ENCODE measurements at places on chromosomes 16 and 17.

GRCh38 chr16:64151990-64152767 is 969.7 kb downstream of the CDH11 start:
- DNase-seq: no peak

DNA sequence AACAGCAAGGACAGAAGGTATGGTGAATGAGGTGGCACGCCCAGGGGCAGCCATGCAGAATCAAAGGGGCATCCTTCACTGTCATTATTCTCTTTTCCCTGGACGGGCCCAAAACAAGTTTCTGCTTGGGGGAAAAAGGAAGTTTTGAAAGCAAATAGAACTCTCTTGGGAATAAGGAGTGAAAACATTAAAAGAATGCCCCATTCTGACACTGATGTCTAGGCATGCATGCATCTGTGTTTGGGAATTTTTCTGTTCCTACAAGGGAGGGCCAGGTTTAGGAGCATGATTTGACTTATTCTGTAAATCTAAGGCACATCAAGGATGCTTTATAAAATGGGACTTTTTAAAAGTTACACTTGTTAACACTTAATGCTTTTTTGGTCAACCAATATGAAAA is 34.3 kb upstream of the SLC12A3 start:
- DNase-seq: no peak

DNA sequence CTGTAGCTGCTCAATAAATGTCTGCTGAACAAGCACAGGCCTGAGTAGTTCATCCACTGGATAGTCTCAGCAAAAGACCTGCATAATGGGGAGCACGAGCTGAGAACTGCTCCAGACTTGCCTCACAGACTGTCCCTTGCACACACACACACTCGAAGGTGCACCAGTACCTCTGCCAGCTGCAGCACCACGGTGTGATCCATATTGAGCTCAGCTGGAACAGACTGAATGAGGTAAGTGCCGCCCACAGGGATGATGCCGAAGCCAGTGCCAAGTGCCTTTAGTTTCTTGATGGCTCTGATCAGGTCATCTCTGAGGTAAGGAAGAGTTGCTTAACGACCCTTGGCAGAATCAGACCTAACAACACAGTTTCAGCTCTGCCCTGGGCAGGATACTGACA is 11.6 kb downstream of the SNF8 start:
- no peak for DNase-seq

- peak; percentile 49 for DNase-seq
Observed at GRCh38 chr17:58875261-58875660, 119.6 kb downstream of the PPM1E start.

DNA sequence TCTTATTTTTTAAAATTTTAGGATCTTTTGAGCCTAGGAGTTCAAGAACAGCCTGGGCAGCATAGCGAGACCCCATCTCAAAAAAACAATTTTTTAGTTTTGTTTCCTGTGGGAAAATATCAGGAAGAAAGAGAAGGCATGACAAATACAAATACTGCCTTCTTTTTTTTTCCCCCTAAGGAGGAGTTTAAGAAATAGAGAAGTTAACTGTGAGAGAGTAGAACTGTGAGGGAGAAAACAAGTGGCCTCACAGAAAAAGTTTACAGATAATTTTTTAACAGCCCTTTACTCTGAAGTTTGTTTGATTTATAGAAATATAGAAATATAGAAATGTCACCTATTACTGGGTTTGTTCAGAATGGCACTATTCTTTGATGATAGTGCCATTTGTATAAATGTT is 21.1 kb downstream of the TTYH2 start:
- DNase-seq: no peak

- DNase-seq: no peak
Observed at GRCh38 chr17:40171750-40172149, 5.5 kb upstream of the RAPGEFL1 start.

DNA sequence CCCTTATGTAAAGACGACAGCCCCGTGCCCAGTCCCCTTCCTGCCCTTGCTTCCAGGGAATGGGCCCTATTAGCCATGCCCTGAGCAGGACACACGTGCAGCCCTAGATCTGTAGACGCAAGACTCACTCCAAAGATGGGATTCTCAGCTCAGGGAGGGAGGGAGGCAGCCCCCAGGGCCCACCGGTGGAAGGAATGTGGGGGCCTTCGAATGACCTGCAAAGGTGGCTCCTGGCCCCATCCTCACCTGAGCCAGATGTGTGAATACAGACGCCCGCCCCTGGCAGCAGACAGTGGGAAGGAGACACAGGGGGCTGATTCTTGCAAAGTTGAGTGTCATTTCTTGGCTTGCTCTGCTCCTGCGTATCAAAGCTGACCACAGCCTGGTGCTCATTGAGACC is 47.8 kb downstream of the LITAF start:
- no peak for DNase-seq

DNA sequence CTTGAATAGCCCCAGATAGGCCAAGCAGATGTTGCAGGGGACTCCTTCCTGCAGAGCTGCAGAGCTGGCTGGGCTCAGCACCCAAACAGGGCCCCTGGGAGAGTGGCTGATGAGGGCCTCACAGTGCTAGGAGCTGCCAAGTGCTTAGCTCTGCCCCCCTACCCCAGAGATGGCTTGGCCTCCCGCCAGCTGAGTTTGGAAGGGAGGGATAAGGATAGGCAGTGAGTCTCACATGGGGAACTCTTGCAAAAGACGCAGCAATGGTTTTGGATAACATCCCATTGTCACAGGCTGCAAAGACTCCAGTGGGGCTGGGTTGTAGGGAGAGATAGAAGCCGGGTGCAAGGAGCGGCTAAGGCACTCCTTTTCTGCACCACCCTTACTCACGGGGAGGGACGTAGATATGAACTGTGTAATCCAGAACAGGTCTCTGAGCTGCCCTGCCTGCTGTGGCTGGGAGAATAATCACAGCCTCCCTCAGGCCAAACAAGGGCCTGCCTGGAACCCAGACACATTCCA is 52.9 kb upstream of the MAF start:
- no peak for DNase-seq

- DNase-seq: no peak
Observed at GRCh38 chr17:142876-143784, 5.8 kb downstream of the SCGB1C2 start.

- DNase-seq: peak; percentile 74
Observed at GRCh38 chr17:64020056-64020766, at the start of gene ICAM2. TSS of gene ICAM2 (minus strand) at chr17:64020633. CDS start at chr17:64006691, 13,942 bp downstream.

- no peak for DNase-seq
Observed at GRCh38 chr16:60586493-60586892, 1449.7 kb downstream of the CDH8 start.

DNA sequence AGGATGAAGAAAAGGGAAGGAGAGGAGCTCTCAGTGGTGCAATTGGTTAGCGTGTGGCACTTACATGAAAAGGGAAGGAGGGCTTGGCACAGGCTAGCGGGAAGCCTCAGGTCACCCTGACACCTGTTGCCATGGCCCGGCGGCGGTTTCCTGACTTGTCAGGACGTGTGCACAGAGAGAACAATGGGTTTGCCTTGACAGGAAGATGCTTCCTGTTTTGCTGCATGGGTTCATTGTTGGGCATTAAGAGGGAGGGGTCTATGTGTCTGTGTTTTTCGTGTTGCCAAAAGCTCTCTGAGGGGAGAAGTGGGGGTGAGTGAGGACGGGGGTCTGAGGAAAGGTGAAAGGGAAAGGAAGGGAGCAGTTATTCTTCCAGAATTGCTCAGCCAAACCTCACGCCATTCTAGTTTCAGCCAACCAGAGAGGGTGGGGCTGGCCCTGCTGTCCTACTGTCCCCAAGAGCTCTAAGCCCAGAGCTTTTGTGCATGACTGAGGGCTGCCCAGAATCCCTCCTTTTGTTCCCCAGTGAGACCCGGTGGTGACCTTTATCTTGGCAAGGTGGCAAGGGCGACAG is 17.1 kb upstream of the CCR7 start:
- peak; percentile 49 for DNase-seq

- no peak for DNase-seq
Observed at GRCh38 chr17:14068542-14069250, 608 bp upstream of the COX10 start.

DNA sequence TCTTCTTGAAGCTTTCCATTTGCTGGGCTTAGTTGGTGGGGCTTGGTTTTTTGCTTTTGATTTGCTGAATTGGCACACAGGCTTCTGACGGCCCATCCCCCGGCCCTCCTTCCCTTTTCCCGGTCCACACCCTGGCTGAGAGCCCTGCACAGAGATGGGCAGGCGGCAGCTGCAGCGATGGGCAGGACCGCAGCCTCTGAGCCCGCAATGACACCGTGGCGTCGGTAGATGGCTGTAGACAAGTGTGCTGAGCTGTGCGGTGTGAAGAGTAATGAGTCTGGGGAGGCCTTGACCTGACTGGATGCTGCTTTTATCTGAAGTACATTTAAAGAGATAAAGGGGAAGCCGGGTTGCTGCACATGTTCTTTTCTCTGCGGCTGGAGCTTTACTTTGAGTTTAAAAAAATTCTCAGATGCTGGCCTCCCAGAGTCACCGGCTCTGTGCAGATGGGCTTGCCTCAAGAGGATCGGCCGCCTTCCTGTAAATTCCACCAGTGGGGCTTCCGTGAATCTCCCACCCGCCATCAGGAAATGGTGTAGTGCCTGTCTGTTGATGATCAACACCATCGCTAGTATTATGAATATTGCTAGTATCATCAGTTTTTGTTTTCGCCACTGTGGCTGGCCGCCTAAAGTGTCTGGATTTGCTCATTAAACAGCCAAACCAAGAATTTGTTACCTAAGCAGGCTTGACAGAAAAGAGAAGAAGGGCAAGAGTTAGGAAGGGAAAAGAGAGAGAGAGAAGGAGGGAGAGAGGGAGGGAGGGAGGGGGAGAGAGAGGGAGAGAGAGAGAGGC is 245.6 kb upstream of the RBFOX1 start:
- no peak for DNase-seq

- no peak for DNase-seq
Observed at GRCh38 chr16:78362524-78363135, 263.2 kb downstream of the WWOX start.

GRCh38 chr17:48598736-48599135 is 5.2 kb upstream of the HOXB5 start:
- no peak for DNase-seq

GRCh38 chr16:53510704-53511070 is 7.7 kb upstream of the AKTIP start:
- DNase-seq: no peak

DNA sequence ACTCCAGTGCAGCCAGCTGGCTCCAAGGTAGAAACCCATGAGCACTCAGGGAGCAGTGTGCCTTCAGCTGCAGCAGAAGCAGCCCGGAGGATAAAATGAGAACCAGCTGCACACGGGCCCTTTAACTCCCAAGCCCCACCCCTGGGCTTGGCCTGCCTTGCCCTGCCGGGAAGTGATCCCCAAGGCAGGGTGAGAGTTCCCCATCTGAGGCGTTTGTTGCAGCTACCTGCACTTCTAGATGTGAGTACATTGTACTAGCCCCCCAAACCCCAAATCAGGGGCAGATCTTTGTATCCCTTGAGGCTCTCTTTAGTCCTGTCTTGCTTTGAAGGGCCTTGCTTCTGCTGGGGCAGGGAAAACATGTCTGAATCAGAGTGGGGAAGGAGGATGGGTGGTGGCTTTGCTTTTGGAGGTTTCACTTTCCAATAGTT is at the start of gene MVP:
Gene MVP (plus strand): TSS at position 192 of the 431 bp plus-strand sequence. CDS start 10,088 bp downstream, outside the sequence.
- DNase-seq: peak; percentile 71

DNA sequence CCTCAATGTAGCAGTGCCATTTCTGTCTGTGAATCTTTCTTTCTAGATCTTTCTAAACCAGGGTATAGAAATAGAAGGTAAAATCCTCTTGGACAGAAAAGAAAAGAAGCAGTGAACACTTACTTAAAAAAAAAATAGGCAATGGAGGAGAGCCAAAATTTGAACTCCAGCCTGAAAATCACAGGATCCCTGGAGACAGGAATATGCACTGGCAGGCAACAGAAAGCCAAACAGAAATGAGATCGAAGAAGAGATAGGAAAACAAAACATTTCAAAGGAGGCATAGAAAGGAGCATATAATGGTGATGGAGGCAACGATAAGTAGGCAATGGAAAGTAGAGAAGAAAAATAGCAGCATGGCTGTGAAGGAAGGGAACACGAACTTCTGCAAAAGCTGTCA is 253.7 kb upstream of the HSBP1 start:
- no peak for DNase-seq
